ENCODE measurements at places on chromosomes 2 and 18.

DNA sequence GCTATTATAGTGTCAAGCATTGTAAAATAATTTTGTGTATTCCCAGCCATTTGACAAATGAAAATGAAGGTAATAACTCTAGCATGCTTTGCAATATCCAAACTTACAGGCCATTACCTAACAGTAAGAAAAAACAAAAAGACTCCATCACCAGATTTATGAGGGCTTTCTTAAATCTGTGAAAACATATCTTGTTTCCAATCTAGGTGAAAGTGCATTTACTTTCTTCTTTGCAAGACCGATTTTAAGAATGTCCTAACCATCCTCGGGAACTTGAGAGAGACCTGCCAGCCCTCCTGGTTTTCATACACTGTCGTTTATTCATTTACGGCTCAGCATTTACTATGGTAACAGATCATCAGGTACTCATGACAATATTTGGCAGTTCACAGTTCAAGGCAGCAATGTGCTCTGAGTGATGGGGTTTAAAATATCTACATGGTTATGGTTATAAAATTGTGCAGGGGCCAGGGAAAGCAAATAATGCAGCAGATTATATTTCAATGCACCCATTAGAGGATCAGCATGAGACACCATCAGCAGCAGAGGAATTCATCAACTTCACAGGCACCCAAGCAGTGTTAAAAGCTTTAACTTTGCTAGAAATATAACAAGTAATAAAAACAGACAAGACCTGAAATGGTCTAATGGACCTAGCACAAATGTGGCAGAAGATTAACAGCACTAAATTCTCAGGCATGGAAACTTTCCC is 34.4 kb upstream of the PARD3B start:
- DNase-seq, result no peak

- DNase-seq, result no peak
These were observed 22.3 kb upstream of the CAVIN2 start for GRCh38 chr2:191869178-191869577.

DNA sequence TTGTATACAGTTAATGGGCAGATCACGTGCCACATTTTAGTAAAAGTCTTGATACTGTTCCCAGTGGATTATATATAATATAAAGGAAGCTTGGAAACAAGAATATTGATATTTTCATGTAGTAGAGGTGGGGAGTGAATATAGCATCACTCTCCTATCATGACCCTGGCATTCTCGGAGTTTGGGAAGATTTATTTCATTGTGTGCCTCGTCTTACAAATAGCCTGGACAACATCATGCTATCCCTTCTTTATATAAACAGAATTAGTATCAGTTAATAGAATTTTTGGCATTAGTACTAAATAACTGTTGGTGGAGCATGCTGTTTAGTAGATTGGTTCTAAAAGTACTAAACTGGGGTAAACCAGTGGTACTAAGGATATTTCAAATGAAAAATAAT is 212.0 kb upstream of the BOD1L2 start:
- DNase-seq, result no peak

DNA sequence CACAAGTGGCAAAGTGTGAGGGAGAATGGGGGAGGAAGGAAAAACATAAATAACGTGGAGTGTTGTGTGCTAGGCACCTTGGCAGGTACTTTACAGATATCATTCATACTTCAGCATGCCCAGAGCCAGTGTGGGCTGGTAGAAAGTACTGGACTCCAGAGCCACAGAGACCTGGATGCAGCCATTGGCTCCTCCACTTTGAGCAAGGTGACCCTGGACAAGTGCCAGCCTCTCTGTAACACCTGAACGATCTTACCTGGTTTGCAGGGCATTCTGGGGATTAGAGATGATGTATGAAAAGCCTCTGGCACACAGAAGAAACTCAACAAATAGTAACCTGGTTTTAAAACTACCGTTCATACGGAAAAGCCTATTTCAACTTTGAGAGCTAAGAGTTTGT is 6.3 kb downstream of the LOXHD1 start:
- no peak for DNase-seq

GRCh38 chr2:69003731-69004130 is 9.2 kb upstream of the ANTXR1 start:
- DNase-seq, result no peak

DNA sequence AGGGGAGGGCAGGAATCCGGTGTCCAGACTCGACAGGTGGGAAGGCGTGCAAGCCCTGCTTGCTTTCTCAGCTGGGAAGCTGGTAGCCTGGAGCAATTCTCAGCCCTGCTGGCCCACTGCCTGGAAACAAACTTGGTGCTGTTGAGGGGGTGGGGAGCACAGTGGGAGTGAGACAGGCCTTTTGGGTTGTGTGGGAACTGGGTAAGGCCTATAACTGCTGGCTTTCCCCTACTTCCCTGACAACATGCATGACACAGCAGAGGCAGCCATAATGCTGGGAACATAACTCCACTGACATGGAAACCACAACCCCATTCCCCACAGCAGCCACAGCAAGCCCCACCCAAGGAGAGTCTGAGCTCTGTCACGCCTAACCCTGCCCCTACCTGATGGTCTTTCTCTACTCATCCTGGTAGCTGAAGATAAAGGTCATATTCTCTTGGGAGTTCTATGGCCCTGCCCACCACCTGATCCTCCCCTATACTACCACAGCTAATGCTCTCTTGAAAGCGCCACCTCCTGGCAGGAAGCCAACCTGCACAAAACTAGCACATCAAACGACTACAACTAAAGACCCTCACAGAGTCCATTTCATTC is 122.9 kb upstream of the ACVR1C start:
- DNase-seq, result no peak

GRCh38 chr2:213016984-213017351 is 134.4 kb downstream of the IKZF2 start:
- no peak for DNase-seq

DNA sequence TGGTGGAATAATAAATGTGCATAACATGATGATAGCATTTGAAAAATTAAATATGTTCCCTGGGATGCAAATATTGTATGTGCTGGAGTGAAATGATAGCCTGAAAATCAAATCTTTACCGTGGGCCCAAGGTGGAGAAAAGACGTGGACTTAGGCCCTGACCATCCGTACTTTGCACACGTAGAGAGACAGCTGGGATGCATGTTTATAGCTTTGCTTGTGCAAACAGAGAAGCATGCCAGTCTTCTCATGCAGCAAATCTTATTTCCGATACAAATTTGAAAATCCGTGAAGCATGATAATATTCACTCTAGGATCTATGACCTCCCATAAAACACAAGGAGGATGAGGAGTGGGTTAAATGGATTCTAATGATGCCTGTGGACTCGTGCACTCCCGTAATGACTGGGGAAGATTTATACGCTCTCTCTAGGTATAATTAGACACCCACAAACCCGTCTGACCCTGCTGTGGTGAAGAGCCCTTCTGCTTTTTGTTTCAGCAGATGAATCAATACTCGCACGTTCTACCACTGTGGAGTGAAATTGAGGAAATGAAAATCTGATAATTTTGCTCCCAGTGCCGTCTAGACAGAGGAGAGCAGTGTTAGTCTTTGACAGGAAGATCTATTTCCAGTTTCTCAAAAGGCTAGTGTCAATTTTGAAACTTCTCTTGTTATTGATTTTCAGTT is 810.3 kb upstream of the SALL3 start:
- no peak for DNase-seq

DNA sequence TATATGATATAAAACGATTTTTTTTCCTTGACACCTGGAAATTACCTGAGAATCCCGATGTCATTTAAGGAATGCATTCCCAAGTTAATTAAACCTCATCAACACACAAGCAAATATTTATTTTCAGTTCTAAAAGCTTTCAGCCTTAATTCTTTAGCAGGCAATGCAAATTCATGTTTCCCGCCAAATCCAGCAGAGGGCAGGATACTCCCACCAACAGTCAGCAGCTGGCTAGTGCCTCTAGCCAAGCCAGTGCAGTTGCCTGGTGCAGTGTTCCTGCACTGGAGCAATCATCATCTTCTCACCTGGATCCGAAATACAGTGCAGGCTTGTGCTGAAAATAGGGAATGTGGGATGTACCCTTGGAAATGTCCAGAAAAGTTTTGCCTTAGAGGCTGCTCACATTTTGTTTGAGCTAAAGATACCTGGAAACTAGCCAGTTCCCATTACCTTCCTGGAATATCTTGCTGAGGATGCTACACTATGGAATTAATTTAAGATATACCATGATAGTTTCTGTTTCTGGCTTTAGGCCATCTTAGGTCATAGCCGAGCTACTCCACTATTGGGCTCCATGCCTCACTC is 48.4 kb upstream of the CYTIP start:
- peak; percentile 79 for DNase-seq

DNA sequence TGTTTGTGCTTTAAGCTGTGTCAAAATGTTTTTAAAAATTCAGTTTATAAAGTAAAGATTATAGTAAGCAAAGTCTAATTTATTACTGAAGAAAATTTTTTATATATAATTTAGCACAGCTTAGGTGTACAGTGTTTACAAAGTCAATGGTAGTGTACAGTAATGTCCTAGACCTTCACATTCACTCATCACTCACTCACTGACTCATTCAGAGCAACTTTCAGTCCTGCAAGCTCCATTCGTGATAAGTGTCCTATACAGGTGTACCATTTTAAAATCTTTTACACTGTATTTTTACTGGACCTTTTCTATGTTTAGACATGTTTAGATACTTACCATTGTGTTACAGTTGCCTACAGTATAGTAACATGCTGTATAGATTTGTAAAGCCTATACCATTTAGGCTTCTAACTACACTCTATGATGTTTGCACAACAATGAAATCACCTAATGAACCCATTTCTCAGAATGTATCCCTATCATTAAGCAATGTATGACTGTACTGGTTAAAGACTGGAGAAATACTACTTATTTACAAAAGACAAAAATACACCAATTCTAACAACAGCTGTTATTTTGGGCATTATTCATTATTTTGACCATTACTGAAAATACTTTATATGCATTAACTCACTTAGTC is 95.1 kb downstream of the STRN start:
- no peak for DNase-seq

DNA sequence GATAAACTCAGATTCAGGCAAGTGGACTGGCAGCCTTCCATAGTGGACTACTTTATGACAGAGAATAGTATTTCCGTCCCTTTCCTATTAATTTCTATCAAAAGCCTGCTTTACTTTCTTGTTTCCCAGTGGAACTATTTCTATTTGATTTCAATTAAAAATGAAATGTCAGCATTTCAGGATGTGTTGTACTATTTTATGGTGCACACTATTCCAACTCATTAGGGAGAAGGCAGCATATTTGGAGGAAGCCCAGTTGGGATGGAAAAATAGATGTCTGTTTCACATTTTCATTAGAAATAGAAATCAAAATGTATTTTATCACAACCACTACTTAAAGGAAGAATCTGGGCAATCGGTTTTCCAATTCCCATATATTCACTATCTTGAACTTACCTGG is 37.9 kb upstream of the TCF4 start:
- no peak for DNase-seq

- DNase-seq, result no peak
These were observed 125.0 kb upstream of the CD226 start for GRCh38 chr18:70072678-70073077.

DNA sequence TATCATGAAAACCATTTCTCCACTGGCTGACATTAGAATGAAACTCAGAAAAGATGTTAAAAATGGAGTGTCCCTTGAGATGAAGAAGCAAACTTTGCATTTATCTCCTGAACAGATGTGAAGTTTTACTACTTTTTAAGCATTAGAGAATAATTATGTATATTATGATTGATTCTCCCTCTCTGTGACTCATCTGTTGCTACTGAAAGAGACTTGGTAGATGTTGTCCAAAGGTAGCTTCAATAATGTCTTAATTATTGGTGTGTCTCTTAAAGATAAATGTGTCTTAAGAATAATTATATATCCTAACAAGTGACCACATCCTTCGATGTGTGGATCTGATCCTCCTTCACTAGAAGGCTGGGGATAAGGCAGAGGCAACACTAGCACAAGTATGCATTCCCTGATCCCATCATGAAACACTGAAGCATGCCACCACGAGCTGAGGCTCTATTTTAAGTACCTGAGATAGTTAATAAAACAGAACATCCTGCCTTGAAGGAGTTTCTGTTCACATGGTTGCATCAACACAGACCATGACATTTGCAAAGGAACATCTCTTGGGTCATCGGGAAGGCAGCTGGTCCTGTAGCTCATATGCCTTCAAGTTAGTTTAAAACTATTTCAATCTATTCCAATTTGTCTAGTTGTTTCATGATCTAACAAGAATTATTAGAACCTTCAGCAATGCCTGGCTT is 15.5 kb downstream of the RND3 start:
- no peak for DNase-seq

- DNase-seq, result no peak
These were observed 812.7 kb upstream of the NRXN1 start for GRCh38 chr2:51844596-51844995.

- no peak for DNase-seq
These were observed 36.1 kb downstream of the MROH2A start for GRCh38 chr2:233814056-233814835.
